T-helper 9 cell (primary cell): ENCODE measurements at places on chromosomes 5 and 9.

GRCh38 chr9:36842560-36843530 is 191.2 kb downstream of the PAX5 start:
- DNase-seq: no peak

- DNase-seq: no peak
Measured at GRCh38 chr5:88964831-88965230, 81.8 kb upstream of the MEF2C start.

- no peak for DNase-seq
Measured at GRCh38 chr9:127096208-127096607, 26.2 kb downstream of the ANGPTL2 start.

DNA sequence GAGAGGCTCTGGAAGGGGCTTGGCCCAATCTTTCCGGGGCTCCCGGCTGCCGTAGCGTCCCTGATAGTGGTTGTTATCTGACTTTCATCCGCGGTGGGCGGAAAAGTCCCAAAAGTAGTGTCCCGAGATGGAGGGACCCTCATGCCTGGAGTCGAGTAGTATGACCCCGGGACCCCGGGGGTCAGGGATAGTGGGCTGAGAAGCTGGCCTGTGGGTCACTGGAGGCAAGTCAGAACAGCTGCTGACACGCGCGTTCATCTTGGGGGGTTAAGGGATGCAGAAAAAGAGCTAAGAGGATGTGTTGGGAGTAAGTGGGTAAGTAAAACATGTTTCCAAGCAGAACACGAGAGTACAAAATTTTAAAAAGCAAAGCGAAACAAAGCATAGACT is 123.4 kb downstream of the TMEM161B start:
- no peak for DNase-seq

DNA sequence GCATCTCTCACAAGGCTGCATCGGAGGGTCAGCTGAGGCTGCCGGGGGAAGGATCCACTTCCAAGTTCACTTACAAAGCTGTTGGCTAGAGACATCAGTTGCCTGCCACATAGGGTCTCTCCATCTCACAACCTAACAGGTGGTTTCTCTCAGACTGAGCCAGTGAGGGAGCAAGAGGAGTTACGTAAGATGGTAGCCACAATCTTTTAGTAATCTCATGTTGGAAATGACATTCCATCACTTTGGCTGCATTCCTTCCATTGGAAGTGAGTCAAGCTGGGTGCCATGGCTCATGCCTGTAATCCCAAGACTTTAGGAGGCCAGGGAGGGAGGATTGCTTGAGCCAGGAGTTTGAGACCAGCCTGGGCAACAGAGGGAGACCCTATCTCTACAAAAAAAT is 7.4 kb upstream of the GRK6 start:
- DNase-seq: no peak

- DNase-seq: no peak
Measured at GRCh38 chr5:77629509-77630113, 8.9 kb downstream of the OTP start.

DNA sequence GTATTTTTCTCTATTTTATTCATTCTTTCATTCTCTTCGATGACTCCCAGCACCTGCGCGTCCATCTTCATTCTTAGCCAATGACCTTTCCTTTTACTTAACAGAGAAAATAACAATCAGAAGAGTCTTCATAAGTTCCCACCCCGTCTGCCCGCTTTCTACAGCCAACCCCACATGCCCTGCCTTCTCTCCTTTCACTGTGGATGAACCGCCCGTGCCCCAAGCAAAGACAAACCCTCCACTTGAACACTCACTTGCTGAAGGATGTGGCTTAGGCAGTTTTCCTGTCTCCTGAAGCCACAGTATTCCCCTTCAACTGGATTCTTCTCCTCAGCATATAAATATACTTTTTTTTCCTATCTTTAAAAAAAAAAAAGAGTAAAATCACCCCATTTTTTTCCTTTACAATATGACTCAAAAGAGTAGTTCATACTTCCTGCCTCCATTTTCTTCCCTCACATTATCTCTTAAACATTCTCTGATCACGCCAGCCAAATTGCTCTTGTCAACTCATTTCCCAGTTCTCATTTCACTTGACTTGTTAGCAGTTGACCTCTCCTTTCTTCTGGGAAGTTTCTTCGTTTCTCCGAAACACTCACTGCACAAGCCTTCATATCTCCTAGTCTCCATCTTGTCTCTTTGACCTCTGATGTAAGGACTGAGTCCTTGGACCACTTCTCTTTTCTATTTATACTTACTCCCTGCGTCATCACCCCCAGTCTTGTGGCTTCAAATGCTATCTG is 11.1 kb downstream of the NIPSNAP3B start:
- no peak for DNase-seq

DNA sequence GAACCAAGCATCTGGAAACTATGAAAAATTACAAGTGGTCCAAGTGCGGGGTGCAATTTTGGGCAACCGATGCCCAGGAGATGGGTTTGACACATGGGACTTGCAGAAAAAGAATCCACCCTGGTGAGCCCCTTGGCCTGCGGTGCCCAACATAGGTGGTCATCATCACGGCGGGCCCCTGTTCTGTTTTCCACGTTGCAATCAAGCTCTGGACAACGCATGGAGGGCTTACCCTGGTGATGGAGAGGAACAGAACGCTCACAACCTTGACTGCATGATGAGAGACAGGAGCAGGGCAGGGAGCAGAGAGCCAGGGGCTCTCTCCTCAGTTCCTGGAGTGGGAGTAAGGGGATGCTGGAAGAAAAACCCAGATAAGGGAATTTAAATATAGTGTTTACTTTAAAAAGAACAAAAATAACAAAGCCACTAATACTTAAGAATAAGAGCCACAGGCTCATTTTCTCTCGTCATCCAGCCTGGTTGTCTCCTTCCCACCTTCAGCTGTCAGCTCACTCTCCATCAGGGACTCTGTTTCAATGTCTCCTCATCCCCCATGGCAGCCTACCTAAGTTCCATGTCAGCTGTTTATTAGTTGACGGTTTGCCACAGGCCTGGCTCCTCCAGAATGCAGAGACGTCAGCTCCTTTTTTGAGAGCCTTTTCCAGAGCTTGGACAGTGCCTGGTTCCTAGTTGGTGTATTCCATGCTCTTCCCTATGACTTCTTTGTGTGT is 172.1 kb downstream of the GADD45G start:
- DNase-seq: no peak

GRCh38 chr9:18451406-18451805 is 22.5 kb upstream of the ADAMTSL1 start:
- no peak for DNase-seq

DNA sequence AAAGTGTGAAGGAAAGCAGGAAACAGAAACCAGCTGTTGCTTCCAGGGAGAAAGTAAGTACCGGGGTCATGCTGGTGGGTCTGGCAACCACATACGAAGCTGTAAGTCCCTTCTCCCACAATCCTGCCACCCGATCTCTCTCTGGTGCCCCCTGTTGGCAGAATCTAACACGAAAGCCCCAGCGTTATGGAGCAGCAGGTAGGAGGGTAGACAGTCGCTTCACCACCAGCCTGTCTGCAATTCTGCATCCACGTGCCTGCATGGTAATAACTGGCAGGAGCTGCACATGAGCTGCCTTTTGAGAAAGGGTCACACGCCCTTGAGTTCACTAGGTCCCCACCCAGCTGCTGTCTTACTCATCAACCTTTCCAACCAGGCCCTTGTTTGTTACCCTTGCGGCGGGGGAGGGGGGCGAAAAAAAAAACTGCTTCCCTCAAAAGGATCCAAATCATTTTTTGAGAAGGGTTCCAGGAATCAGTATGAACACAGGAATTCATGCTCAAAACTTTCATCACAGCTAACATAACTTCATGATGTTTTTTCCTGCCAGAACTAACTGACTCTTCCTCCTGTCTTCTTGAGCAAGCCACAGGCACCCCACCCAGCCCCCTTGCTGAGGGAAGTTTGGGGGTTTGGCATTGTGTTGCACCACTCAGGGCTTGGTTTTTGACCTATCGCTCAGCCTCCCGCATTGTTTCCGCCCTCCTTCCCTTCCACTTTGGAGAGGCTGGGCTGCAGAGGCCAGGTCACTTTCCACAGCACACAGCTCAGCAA is 19.6 kb upstream of the TMEM252 start:
- peak; percentile 24 for DNase-seq

GRCh38 chr5:78659114-78659513 is 10.5 kb upstream of the LHFPL2 start:
- DNase-seq: no peak

- no peak for DNase-seq
Measured at GRCh38 chr5:120016717-120017382, 387.5 kb downstream of the FAM170A start.

DNA sequence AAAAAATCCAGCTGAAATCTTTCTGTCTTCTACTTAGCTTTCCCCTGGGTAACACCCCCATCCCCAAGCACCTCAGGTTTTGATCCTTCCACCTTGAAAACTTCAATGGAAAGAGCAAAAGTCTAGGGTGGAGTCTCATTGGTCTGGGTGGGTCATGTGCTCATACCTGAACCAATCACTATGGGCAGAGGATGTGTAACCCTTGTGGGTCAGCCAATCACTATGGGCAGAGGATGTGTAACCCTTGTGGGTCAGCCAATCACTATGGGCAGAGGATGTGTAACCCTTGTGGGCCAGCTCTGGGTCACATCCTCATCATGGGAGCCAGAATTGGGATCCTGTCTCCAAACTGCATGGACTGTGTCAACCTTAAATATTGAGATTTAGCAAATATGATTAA is 18.5 kb downstream of the NAIF1 start:
- no peak for DNase-seq

DNA sequence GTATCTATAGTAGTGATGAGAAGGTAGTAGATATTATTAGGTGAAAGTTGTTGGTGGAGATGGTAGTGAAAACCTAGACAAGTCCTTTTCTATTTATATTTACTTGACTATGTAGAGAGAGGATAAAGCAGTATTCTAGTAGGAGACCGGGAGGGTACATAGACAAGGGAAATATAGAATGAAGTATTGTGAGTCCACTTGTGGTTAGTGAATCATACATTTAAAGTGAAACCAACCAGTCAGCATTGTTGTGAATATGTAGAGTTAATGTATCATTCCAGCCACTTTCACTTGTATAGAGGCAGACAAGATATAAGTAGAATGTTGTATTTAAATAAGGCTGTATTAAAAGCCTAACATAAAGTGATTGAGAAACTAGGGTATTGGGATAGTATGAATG is 1711.3 kb upstream of the ACO1 start:
- no peak for DNase-seq

DNA sequence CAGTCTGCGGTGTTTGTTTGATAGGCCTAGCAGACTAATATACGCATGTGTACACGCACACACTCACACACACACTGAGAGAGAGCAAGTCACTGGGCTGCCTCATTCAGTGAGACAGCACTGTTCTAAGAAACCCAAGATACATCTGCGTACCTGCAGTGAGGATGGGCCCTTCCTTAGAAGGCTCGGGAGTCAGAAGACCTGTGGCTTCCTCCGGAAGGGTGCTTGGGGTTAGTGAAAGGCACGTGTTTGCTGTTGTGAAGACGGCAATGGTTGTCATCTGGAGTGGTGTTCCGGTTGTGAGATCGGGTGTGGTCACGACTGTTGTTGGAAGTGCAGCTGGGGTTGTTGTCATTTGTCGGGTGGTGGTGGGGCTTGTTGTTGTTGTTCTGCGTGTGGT is 11.7 kb downstream of the TIMD4 start:
- peak; percentile 1 for DNase-seq

GRCh38 chr5:93601071-93601801 is 18.2 kb downstream of the NR2F1 start:
- DNase-seq: no peak

DNA sequence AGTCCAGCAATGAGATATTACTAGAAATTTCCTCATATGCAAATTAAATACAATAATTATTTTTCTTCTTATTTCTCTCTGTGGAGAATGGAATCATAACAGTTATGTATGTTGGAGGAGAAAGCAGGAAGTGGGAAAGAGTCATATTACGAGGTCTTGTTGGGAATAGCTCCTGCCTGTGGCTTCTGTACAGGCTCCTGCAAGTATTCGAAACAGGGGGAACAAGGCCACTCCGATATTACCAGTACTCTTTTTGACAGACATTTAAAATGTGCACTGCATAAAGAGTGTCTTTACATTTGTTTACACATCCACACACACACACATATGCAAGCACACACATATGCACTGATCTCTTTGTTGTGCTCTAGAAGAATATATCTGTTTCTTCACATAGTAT is 812.0 kb upstream of the ZNF608 start:
- DNase-seq: no peak

- DNase-seq: no peak
Measured at GRCh38 chr5:174532455-174533453, 191.6 kb upstream of the MSX2 start.

GRCh38 chr5:129249886-129250285 is 155.3 kb downstream of the ISOC1 start:
- no peak for DNase-seq

GRCh38 chr5:77981820-77982219 is 205.7 kb upstream of the TBCA start:
- DNase-seq: no peak

DNA sequence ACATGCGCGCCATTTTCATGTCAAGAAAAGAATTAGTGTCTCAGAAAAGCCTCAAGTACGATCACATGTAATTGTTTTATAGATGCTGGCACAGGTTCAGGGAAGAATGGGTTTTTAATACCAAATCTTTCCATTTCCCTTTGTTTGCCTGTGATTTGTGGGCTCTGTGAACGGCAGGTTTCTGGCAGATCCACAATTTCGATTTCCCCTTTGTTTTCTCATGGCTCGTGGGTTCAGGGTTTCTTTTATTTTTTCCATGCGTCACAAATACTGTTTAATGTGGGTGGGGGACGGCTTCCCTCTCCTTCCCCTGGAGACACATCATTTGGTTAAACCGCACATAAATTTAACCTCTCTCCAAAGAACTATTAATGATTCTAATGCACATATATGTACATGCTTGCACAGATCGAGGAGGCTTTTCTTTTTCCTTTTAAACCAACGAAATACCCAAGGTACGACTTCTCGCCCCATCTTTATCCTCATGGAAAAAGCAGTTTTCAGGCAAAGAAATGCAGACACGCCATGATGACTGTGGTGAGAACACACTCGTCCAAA is 195.9 kb downstream of the SLIT3 start:
- DNase-seq: no peak

DNA sequence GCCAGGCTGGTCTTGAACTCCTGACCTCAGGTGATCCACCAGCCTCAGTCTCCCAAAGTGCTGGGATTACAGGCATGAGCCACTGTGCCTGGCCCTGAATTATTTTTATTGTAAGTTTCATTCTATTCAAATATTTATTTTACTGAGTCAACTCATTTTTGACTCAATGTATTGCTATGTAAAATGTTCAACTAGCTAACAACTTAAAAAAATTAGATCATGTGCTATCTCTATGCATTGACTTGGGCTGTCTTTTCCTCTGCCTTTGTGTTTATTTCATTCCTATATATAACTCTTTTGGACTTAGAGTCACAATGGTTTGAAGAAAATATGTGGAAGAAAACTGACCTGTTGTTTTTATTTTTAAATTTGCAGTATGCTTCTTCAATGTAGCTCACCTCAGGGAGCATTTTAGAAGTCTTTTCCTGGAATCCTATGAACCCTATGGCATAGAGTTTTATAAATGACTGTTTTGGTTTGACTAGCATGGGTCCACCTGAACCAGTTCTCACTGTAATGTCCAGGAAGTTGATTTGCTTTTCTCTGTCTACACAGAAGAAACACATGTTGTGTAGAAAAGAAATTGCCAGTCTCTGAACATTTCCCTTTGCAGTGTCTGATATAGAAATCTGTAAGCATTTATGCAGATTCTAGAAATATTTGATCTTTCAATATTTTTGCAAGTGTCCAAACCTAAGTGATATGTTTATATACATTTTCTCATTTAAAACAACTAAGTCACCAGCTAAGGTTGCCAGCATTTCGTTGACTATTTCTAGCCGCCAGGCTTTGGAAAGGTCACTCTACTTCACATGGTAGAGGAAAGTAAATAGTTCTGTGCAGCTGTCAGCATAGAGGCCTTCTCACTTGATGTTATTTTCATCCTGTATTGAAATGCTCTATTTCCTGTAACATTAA is 138.8 kb downstream of the PCSK1 start:
- DNase-seq: no peak
